ENCODE measurements at places on chromosomes 2 and 18.

GRCh38 chr2:167049659-167050058, 161.4 kb downstream of the XIRP2 start:
- no peak for DNase-seq

- DNase-seq: no peak
Measured at GRCh38 chr2:41042343-41042742, 590.5 kb upstream of the SLC8A1 start.

- DNase-seq: no peak
Measured at GRCh38 chr2:170170281-170171040, 7.5 kb upstream of the MYO3B start.

DNA sequence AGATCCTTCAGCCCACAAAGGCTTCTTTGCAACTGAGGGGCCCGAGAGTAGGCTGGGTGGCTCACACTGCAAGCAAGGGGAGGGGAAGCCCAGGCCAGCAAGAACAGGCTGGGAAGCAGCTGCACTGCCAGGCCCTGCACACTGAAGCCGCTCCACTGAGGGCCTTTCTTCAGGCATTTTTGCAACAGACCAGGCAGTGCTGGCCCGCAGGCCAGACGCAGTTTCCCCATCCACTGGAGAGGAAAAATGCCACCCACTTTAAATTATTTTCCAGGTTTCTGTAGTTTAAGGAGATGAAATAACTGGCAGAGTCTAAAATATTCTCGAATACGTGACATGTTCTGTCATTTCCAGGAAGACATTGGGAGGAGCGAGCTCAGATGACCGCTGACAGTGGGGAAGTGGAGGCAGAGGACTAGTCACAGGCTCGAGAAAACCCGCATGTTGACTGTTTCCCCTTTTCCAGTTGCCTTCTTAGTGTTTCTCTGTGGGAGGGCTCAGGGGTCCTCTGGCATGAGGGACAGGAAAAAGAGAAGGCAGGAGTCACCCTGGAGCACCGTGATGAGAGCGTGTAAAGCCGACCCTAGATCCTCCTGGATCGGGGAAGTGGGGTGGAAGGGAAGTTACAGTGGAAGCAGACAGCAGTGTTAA, 53.3 kb upstream of the B3GNT7 start:
- no peak for DNase-seq

GRCh38 chr2:84643991-84644390, 127.7 kb downstream of the DNAH6 start:
- no peak for DNase-seq

GRCh38 chr2:31429759-31430438, 15.4 kb upstream of the XDH start:
- no peak for DNase-seq

GRCh38 chr2:178819147-178819875, 12.1 kb upstream of the TTN start:
- DNase-seq: no peak

GRCh38 chr2:239456940-239457339, 56.1 kb upstream of the HDAC4 start:
- DNase-seq: peak; percentile 16

DNA sequence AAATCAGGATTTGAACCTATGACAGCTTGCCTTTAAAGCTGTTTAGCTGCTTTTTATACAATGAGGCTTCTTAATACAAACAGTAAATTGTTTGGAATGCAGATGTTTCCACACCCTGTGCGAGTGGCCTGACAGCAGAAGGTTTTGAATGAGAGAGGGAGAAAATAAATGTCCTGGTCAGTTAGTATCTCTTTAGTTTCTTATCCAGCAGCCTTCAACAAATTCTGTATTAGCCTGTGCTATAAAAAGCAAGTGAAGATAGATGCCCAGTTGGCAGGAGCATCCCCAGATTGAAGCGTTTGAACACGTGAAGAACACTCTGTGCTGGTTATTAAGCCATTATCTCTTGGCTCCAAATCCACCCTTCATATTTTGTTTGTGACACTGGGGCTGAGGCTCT, 70.6 kb downstream of the CERS6 start:
- no peak for DNase-seq

DNA sequence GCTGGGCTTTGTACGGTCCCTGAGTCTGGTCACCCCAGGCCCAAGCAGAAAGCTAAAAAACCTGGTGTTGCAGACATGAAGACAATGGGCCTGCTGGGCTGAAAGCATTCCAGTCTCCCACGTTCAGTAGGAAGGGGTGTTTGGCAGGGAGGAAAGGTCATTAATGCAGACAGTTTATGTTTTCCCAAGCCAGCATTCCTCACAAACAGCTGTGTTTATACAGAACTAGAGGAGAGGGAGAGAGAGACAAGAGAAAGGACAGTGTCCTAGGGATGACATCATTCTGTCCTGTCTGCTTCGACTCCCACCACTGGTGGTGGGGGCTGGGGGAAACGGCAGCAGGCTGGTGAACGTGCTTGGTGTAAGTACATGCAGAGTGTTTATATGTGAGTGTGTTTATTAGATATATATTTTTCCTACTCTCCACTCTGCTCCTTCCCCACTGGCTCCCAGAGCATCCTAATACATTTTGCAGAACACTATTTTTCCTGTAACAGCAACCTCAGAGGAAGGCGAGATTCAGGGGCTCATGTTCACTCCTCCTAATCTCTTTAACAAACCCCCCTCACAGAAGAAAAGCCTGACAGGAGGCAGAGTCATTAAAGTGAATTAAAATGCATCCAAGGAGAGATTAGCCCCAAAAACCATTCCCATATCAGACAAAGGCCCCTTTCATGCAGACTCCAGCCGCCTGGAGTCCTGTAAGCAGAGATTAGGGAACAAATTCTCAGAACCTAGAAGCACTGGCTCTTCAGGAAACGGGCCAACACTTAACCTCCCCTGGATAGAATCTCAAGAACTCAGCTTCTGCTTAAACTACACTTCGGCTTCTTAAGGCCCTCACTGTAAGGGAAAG, 380.4 kb downstream of the TNS1 start:
- DNase-seq: peak; percentile 97

DNA sequence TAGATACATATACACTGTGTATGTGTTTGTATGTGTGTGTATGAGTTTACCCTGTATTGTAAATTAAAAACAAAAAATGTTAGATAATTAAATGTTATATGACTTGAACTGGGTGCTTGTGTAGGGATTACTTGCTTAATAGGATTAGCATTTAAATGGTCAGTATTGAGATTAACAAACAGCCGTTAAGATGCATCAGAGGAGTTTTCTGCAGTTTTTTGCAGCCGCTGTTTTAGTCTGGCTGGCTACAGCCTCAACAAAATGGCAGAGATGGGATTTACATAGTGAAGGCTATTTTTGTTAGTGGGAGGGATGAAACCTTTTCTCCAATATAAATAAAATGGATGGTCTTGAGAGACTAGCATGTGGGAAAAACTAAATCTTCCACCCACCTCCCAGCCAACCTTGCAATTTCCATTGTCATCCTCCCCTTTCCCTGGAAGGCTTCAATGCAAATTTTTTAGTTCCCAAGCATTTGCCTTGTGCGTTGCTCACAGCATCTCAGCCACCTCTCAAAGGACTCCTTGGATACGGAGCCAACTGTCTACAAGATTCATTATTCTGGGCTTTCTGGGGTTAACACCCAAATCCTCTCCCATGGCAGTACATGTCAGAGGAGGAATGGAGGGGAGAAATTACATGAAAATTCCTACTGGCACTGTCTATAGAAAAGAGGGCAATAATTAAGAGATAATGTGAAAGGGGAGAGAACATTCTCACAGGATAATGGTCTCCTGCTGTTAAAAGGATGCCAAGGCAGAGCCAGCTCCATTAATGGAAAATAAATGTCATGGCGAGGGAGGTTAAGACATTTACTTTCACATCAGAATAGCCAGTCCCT, 351.9 kb downstream of the CDH2 start:
- DNase-seq: no peak

DNA sequence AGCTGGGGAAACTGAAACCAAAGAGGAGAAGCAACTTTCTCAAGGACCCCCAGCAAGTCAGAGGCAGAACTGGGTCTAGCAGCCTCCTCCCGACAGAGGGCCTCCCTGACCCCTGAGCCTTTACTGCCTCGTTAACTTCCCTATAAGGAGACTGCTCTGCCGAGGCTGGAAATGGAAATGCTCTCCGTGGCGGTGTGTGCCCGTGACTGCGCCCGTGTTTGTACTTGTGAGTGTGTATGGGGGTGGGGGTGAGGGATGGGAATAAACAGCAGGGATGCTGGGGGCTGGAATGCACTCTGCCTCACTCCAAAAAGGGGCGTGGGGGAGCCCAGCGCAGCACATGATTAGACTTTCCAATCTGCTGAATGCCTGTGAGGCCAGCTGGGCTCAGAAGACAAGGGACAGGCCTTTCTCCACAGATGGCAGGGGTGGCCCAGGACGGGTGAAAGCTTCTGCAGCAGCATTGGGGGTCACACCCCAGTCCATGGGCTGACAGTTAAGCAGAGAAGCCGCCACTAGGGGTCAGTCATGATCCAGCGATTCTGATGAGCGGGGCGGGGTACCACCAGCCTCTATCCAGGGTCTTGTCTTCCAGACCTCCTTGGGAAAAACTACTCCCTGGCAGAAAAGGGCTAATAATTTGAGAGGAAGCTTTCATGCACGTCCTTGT, 26.8 kb downstream of the MPHOSPH10 start:
- peak; percentile 77 for DNase-seq

DNA sequence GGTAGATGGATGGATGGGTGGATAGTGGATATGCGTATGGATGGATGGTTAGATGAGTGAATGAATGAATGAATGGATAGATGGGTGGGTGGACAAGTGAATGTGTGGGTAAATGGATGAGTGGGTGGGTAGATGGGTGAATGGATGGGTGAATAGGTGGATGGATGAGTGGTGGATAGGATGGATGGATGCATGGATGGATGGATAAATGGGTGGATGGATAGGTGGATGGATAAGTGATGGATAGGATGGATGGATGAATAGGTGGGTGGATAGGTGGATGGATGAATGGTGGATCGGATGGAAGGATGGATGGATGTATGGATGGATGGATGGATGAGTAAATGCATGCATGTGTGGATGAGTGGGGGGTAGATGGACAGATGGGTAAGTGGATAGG, 169.3 kb downstream of the ACKR3 start:
- DNase-seq: no peak

DNA sequence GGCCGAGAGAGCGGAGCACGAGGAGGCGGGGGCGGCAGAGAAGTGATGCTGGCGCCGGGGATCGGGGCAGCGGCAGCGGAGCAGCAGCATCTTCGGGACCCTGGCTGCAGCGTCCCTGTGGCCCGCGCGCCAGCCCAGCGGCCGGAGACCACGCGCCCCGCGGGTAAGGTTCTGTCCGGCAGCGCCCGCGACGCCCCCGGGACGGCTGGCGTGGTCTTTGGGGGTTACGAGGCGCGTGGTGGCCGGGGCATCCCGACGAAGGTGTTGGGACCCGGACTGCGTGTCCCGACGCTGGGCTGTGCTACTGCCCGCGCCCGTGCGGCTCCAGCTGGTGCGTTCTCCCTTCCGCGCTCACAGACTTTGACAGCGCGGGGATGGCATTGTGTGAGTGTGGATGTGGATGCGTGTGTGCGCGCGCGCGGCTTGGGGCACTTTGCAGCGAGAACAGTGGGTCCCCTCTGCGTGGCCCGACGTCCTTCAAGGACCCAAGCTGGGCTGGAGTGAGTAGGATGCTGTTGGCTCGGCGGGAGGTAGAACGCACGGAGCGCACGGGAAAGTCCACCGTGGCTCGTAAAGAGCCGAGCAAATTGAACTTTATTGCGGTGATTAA, 405.0 kb downstream of the XIRP2 start:
- peak; percentile 58 for DNase-seq

DNA sequence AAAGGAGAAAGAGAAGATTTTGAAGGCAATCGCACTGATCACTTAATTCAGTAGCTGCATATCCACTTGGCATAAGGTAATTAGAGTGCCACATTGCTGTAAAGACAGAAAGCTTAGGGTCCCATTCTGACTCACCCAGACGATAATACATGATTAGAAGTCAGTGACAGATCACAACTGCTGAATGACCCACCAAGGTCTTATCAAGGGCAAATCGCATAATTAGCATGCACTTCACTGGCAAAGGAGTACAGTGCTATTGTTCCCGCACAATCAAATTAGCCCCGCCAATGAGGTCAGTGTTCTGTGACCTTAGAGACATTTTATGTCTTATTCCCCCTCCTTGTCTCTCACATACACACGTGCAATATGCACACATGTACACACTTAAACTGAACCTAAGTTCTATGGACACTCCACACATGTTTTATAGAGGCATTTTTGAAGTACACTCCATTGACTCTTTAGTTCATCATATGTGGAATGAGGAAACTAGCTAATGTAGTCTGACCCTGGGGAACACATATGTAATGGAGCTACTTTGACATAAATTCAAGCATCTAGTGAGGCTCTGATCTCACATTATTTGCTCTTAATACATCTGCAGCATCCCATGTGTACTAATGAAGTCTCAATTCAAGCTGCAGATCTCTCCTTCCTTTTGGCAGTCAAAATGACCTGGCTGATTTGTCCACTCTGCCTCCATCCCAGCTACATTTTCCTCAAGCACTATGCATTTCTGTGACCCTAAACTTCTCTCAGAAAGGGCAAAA, 673.8 kb upstream of the FANCL start:
- DNase-seq: no peak

GRCh38 chr18:6607343-6607742, 122.2 kb upstream of the ARHGAP28 start:
- no peak for DNase-seq

GRCh38 chr2:202034249-202035088, 814 bp downstream of the FZD7 start:
- DNase-seq: peak; percentile 64

- DNase-seq: peak; percentile 65
Measured at GRCh38 chr2:212005085-212005671, 533.4 kb downstream of the ERBB4 start.

- no peak for DNase-seq
Measured at GRCh38 chr2:229350117-229350805, 79.2 kb upstream of the PID1 start.

GRCh38 chr2:44934038-44934982, 7.2 kb upstream of the SIX3 start:
- DNase-seq: peak; percentile 48

DNA sequence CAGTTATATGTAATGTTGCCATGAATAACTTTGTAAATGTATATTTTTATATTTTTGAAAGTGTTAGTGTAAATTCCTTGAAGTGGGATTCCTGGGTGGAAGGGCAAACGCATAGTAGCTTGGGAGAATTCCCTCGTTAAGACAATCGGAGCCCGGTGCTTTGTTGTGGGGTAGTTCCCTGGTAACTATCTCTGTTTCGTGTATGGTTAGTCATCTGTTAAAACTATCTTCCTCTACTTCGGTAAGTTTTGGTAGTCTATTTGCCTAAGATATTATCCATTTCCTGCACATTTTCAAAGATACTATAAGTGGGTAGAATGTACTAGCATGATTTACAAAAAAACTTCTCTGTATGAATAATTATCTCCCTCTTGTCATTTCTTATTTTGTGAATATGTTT, 113.8 kb upstream of the NRXN1 start:
- no peak for DNase-seq

DNA sequence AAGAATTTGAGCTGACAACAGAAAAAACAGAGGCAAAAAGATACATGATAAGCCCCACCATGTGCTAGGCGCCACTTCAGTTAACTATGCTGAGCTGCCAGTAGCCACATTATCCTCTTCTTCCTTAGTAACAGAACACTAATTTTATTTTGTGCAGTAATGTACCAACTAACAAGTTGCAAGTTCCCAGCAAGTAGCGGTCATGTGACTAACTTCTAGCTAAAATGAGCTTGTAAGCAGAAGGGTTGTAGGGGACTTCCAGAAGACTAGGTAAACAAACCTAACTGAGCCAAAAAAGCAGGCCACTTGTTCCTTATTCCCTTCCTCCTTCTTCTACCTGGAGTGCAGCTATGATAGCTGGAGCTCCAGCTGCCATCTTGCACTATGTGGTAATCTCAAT, 75.5 kb downstream of the DTNB start:
- no peak for DNase-seq

- peak; percentile 52 for DNase-seq
Measured at GRCh38 chr18:63831080-63831788, 56.0 kb downstream of the SERPINB7 start.

All from islet precursor cell (in vitro differentiated cells).